K562 (cell line): ENCODE measurements at places on chromosomes 11 and 22. TPM values are rescaled to one million over a fixed set of nuclear protein-coding genes. Genes with fewer than 3 reads are reported as not detected.

DNA sequence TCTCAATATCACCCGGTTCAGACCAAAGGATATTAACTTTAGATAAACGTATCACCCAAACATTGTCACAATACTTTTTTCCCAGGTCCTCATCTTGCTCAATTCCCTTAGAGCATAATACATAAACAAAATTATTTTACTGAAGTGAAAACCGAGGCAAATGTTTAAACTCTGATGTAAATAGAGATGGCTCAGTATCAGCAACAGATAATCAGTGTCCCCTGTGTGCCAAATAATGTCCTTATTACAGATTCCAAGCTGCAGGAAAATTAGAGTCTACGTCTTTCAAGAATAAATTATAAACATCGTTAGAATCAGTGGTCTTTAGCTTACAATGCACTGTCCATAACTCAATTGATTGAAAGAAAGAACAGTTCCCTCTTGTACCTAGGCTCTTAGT, 50.2 kb downstream of the DDI1 start:
- no peak for DNase-seq
- H3K27me3 ChIP-seq, result no peaks in the 10 kb centered on the region
- no peaks in the 10 kb centered on the region for H3K4me1 ChIP-seq
- no peaks in the 10 kb centered on the region for H3K36me3 ChIP-seq
- no peak overlapping the region for H3K27ac ChIP-seq

Gene SRSF8
- total RNA-seq, result 43.9 and 44.4 TPM in 2 replicates

Gene OR4A16
- not detected in 2 replicates for total RNA-seq

- peaks cover 3% of the 10 kb centered on the region; the same call in 2 of the 3 replicates for H3K27me3 ChIP-seq
- H3K27ac ChIP-seq, result no peak overlapping the region
- no peak for DNase-seq
- no peaks in the 10 kb centered on the region for H3K4me1 ChIP-seq
- no peak overlapping the region for H3K4me3 ChIP-seq
These were observed 27.3 kb upstream of the FGF19 start for GRCh38 chr11:69731110-69731509.

DNA sequence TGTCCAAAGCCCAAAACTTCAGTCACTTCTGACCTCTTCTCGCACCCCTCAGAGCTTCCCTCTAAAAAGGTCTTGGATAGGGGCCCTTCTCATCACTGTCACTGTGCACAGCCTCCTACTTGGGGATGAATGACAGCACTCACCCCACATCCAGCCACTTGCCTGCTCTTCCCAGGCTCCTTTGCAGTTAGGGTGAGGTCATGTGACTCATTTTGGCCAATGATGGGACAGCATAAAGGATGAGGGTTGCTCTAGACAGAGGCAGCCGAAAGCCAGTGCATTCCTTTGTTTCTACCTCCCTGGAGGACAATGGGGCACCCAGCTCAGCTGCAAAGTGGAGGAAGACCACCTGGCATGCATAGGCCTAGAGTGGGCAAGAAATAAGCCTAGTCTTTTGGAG, 1413.3 kb downstream of the TBC1D22A start:
- H3K36me3 ChIP-seq, result no peaks in the 10 kb centered on the region
- no peaks in the 10 kb centered on the region for H3K4me1 ChIP-seq
- H3K27ac ChIP-seq, result no peak overlapping the region
- H3K4me3 ChIP-seq, result no peak overlapping the region
- no peaks in the 10 kb centered on the region for H3K27me3 ChIP-seq

Gene KRTAP5-4
- not detected in 2 replicates for total RNA-seq

DNA sequence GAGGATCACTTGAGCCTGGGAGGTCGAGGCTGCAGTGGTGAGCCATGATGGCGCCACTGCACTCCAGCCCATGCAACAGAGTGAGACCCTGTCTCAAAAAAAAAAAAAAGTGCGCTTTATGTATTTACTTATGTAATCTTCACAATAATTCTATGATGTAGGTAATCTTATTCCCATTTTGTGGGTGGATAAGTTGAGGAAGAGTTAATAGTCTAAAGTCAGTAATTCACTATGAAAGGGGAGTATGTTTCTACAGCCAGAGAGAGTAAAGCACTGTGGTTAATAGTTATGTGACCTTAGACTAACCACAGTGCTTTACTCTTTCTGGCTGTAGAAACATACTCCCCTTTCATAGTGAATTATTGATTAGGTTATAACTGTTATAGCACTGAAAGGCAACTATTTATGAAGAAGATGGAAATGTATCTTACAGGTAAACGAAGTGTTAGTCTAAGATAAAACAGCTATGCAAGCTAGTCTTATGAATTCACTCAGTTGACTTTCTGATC, 11.9 kb downstream of the CTR9 start:
- DNase-seq, result no peak
- H3K4me1 ChIP-seq, result no peaks in the 10 kb centered on the region
- H3K36me3 ChIP-seq, result peaks cover 69% of the 10 kb centered on the region
- no peaks in the 10 kb centered on the region for H3K27me3 ChIP-seq
- H3K4me3 ChIP-seq, result no peak overlapping the region
- H3K27ac ChIP-seq, result no peak overlapping the region

Gene SCGB2A2
- total RNA-seq, result not detected in 2 replicates

DNA sequence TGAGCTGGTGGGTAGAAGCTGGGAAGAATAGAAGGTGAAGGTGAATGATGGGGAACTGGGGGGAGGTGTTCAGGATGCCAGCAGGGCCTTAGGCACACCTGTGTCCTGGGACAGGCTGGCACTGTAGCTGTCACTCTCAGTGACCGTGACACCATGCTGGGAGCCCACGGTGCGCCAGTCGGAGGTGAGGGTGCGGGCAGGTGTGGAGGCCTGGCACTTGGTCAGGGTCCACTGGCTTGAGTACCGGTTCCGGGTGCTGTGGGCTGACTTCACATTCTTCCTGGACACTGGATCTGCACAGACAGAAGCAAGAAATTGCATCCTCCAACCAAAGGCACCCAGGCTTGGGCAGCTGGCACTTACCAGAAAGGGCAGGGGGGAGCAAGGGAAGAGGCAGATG, 103.8 kb downstream of the CEP164 start:
- no peak for DNase-seq
- H3K4me3 ChIP-seq, result no peak overlapping the region
- H3K36me3 ChIP-seq, result no peaks in the 10 kb centered on the region
- no peaks in the 10 kb centered on the region; the same call in 2 of the 3 replicates for H3K4me1 ChIP-seq
- no peak overlapping the region for H3K27ac ChIP-seq

GRCh38 chr11:78961247-78961646, 386.6 kb upstream of the NARS2 start:
- H3K4me3 ChIP-seq, result no peak overlapping the region
- H3K27ac ChIP-seq, result no peak overlapping the region

- H3K4me3 ChIP-seq, result no peak overlapping the region
- no peak for DNase-seq
- peaks cover 40% of the 10 kb centered on the region for H3K27me3 ChIP-seq
- H3K4me1 ChIP-seq, result no peaks in the 10 kb centered on the region; the same call in 2 of the 3 replicates
- no peaks in the 10 kb centered on the region for H3K36me3 ChIP-seq
These were observed 30.6 kb downstream of the SCUBE1 start for GRCh38 chr22:43312608-43313007.

Gene RIMBP3C
- total RNA-seq, result 0.89 and 0.98 TPM in 2 replicates

Gene CBLIF
- total RNA-seq, result 0.62 and 0.72 TPM in 2 replicates

DNA sequence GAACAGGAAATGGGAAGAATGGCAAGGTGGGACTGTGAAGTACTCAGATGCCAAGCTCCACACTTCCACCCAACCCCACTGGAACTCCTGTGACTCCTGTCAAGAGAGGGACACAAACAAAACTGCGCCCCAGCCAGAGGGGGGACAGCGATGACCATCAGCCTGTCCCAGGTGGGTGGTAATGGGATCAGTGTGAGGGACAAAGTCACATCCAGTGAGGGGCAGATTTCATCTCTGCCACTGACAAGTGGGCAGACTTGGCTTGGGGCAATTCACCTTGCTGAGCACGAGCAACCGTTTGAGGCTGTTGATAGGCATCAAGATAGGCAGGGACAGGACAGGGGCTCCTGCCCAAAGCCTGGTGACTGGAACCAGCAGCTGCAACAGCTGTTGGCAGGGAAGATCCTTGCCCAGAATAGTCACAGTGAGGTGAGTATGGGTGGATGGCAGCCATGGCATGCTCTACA, 105.4 kb upstream of the PITPNB start:
- H3K36me3 ChIP-seq, result no peaks in the 10 kb centered on the region
- no peaks in the 10 kb centered on the region; the same call in 1 of the 3 replicates for H3K4me1 ChIP-seq
- H3K27ac ChIP-seq, result no peak overlapping the region
- H3K4me3 ChIP-seq, result no peak overlapping the region

GRCh38 chr22:44891791-44892190, 118.0 kb downstream of the PHF21B start:
- no peak for DNase-seq
- no peaks in the 10 kb centered on the region for H3K36me3 ChIP-seq
- H3K4me1 ChIP-seq, result no peaks in the 10 kb centered on the region
- H3K27me3 ChIP-seq, result peaks cover 18% of the 10 kb centered on the region
- H3K27ac ChIP-seq, result no peak overlapping the region
- no peak overlapping the region for H3K4me3 ChIP-seq

GRCh38 chr11:8415195-8415594, 151.5 kb upstream of the LMO1 start:
- H3K27ac ChIP-seq, result no peak overlapping the region
- H3K4me3 ChIP-seq, result no peak overlapping the region
- H3K36me3 ChIP-seq, result no peaks in the 10 kb centered on the region
- no peaks in the 10 kb centered on the region; the same call in 2 of the 3 replicates for H3K27me3 ChIP-seq
- no peak for DNase-seq
- no peaks in the 10 kb centered on the region for H3K4me1 ChIP-seq
